M059J (cell line): ENCODE measurements at places on chromosomes 7 and 10.

GRCh38 chr10:2214092-2214491, 476.8 kb upstream of the ADARB2 start:
- DNase-seq = peak; percentile 80

DNA sequence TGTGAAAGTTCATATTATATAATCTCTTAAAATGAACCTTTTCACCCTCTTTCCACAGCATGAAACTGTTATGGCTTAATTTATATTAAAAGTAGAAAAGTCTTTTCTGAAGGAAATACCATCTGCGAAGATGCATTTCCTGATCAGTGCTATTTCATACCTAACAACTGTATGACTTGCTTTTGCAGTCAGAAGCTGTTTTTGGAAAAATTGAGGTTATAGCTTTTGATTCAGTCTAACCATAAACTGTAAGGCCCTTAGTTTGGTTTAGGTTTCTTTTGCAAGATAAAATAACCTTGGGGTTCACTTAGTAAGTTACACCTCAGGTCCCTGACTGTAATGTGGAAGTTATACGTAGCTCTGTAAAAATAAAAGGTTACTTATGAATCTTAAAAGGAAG, 22.7 kb upstream of the PARP12 start:
- DNase-seq = no peak

GRCh38 chr7:139078911-139079310, 30.6 kb downstream of the ZC3HAV1 start:
- DNase-seq = no peak

DNA sequence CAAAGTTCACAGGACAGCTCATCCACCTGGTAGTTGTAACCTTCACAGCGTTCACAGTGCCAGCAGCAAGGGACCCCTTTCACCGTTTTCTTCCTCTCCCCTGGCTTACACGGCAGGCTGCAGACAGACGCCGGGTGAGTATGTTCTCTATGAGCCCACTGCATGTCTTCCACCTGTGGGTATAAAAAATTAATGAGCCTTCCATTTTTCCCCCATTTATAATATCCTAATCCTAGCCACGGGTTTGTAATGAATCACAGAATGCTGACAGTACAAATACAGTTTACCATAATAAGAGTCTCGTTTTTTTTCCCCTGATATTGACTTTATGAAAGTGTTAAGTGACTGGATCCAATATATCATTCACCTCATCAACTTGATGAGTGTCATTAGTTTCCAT, 719.0 kb downstream of the GRM8 start:
- no peak for DNase-seq

DNA sequence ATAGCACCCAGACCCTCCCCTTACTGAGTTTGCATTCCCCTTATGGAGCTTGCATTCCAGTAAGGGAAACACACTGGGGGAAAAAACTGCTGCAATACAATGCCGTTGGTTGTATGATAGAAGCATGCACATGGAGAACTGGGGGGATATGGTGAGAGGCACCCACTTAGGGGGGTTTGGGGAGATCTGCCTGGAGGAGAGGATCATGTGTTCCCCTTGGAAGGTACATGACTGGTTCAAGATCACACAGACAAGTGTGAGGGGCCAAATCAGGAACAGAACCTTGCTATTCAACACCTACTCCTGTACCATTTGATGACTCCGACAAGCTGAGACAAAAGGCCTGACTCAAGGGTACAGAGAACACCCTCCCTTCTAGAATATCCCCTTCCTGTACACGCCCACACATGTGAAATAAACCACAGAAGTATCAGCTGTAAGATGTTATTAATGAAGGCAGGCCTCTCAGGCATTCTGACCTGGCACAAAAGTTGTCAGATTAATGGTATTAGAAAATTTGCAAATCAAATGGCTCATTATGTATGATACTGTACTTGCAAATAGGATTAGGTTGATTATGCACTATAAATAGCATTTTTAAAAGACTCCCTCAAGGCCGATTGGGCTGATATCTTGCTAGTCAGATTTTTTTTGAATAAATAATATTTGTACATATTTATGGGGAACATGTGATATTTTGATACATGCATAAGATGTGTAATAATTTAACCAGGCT, 122.2 kb downstream of the NPY start:
- no peak for DNase-seq

- no peak for DNase-seq
Measured at GRCh38 chr7:33623267-33623666, 282.1 kb upstream of the BMPER start.

DNA sequence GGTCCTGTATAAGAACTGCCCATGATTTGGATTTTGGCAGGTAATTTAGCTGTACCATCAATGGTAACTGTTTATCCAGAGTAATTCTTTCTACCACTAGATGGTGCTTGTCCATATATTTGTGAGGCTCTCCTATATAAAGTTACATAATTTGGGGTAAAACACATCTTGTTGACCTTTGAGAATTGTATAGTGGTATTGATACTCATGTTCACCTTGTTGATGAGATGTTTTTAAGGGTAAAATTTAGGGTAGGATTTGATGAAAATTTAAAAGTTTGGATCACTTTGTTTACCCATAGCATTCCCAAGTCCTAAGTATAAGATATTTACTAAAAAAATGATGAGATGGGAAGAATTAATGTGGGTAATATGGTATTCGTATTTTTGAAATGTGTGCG, 31.6 kb downstream of the ST7 start:
- peak; percentile 33 for DNase-seq

- no peak for DNase-seq
Measured at GRCh38 chr7:86444245-86444644, 199.5 kb upstream of the GRM3 start.

GRCh38 chr7:155490697-155491628, 33.0 kb downstream of the EN2 start:
- peak; percentile 20 for DNase-seq

- peak; percentile 24 for DNase-seq
Measured at GRCh38 chr10:24561453-24561852, 162.2 kb downstream of the ARHGAP21 start.

GRCh38 chr10:91366704-91367103, 43.4 kb upstream of the HECTD2 start:
- DNase-seq = no peak
